ENCODE measurements at places on chromosomes 16 and 17.

DNA sequence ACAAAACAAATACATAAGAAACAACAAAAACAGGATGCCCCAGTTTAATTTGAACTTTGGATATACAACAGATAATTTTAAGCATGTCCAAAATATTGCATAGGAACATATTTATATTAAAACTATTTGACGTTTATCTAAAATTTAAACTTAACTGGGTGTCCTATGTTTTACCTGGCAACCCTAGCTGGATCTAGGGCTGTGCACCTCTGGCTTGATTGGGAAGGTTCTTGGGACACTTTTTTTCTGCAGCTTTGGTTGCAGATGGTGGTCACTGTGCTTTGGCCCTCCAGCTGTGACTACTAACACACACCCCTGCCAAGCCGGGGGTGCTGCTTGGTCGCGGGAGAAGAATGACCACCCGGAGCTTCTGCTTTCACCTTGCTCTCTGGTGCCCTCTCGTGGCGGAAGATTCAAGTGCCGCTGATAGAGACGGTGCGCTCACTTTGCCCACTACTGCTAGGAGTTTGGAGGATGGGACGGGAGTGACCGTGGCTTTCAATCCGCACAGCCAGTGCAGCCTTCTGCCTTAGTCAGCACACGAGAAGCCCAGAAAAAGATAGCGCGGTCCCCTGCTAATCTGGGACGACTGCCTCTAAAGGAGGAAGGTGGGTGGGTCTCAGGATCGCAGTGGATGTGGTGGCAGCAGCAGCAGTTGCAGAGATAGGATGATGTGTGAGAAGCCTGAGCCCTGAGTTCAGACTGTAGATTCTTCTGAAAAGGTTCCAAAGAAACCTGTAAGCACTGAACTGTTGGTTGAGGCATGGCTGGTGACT is 6.7 kb downstream of the SPACA3 start:
- H3K27ac ChIP-seq: no peak overlapping the region
- H3K4me3 ChIP-seq: no peak overlapping the region
- no peaks in the 10 kb centered on the region for H3K36me3 ChIP-seq
- peaks cover 24% of the 10 kb centered on the region for H3K27me3 ChIP-seq
- peak; percentile 62 for ATAC-seq

DNA sequence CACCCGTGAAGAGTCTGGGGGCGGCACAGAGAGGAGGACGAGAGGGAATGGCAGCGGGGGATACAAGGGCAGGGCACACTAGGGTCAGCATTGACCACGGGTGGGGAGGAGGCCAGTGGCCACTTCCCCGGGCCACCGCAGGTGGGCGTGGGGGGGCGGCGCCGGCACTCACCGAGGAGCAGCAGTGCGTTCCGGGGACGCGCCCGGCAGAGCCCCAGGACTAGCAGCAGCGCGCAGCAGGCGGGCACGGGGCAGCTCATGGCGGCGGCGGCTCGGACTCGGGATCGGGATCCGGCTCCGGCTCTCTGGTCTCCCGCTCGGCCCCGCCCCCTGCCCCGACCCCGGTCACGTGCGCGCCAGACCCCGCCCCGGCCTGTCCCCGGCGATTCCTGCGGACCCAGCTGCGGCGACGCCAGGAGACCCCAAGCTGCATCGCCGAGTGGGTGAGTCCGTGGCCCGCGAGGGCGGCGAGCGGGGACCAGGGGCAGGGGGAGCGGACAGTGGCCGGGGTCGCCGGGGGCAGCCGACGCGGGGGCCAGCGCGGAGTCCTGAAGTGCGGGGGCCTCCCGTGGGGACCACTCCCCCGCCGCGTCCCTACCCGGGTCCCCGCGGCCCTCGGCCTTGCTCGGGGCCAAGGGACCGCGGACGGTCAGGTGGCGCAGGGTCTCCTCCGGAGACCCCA is at the start of the genes SGSH and SLC26A11:
SGSH (minus strand) TSS at position 280 of the 682 bp plus-strand sequence; CDS start at position 260, 20 bp downstream.
SLC26A11 (plus strand) TSS at position 374 of the 682 bp plus-strand sequence. CDS start 1,134 bp downstream, outside the sequence.
- peak within 1 kb of the TSS; percentile 86 for H3K4me3 ChIP-seq
- H3K4me1 ChIP-seq: peaks cover 45% of the 10 kb centered on the region
- peaks cover 38% of the 10 kb centered on the region for H3K36me3 ChIP-seq
- peak within 1 kb of the TSS; percentile 91 for H3K27ac ChIP-seq
- ATAC-seq: peak; percentile 76

GRCh38 chr17:36498155-36498554 is 11.7 kb downstream of the ZNHIT3 start:
- no peak for ATAC-seq
- no peaks in the 10 kb centered on the region for H3K27me3 ChIP-seq
- peaks cover 41% of the 10 kb centered on the region for H3K36me3 ChIP-seq
- no peak overlapping the region for H3K4me3 ChIP-seq
- no peak overlapping the region for H3K27ac ChIP-seq

GRCh38 chr17:74467221-74467951 is 952 bp downstream of the CD300A start:
- peaks cover 22% of the 10 kb centered on the region for H3K4me1 ChIP-seq
- peak overlapping the region; percentile 68 for H3K4me3 ChIP-seq
- peaks cover 7% of the 10 kb centered on the region for H3K36me3 ChIP-seq
- no peak overlapping the region for H3K27ac ChIP-seq
- no peaks in the 10 kb centered on the region for H3K27me3 ChIP-seq

GRCh38 chr16:59355704-59356103 is 621.6 kb upstream of the GOT2 start:
- no peaks in the 10 kb centered on the region for H3K27me3 ChIP-seq
- no peaks in the 10 kb centered on the region for H3K4me1 ChIP-seq
- no peak for ATAC-seq
- no peak overlapping the region for H3K27ac ChIP-seq

GRCh38 chr17:50771991-50772785 is 4.9 kb upstream of the ANKRD40CL start:
- no peak overlapping the region for H3K4me3 ChIP-seq
- H3K27ac ChIP-seq: no peak overlapping the region
- H3K4me1 ChIP-seq: peaks cover 6% of the 10 kb centered on the region
- ATAC-seq: no peak
- H3K27me3 ChIP-seq: no peaks in the 10 kb centered on the region
